Stimulated activated CD4-positive, alpha-beta T cell treated with anti-CD3 and anti-CD28 coated beads, Interleukin-15, amount 100 ng/mL, for 1 hour (primary cell): ENCODE measurements at places on chromosomes 16 and 17.

- no peak for DNase-seq
Measured at GRCh38 chr17:76018801-76019200, 8.3 kb downstream of the EVPL start.

GRCh38 chr16:88941913-88942909 is 34.8 kb downstream of the CBFA2T3 start:
- DNase-seq, result peak; percentile 50

DNA sequence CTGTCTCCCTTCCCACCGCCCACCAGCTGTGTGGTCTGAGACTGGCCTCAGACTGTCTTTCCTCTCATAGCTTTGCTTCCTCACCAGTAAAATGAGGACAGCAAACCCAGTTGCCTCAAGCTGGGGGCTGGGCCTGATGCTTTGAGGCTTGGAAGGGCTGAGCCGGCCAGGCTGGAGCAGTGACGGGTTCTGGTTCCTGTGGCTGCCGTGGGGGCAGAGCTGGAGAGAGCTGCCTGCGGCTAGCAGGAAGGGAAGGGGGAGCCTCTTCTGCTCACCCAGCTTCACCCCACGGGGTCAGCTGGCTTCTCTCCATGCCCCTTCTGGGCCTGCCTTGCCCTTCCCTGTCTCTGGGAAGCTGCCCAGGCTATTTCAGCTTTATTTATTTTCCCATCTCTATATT is 23.7 kb downstream of the LASP1 start:
- DNase-seq, result no peak

GRCh38 chr17:32586666-32587065 is 99.9 kb downstream of the CDK5R1 start:
- no peak for DNase-seq

DNA sequence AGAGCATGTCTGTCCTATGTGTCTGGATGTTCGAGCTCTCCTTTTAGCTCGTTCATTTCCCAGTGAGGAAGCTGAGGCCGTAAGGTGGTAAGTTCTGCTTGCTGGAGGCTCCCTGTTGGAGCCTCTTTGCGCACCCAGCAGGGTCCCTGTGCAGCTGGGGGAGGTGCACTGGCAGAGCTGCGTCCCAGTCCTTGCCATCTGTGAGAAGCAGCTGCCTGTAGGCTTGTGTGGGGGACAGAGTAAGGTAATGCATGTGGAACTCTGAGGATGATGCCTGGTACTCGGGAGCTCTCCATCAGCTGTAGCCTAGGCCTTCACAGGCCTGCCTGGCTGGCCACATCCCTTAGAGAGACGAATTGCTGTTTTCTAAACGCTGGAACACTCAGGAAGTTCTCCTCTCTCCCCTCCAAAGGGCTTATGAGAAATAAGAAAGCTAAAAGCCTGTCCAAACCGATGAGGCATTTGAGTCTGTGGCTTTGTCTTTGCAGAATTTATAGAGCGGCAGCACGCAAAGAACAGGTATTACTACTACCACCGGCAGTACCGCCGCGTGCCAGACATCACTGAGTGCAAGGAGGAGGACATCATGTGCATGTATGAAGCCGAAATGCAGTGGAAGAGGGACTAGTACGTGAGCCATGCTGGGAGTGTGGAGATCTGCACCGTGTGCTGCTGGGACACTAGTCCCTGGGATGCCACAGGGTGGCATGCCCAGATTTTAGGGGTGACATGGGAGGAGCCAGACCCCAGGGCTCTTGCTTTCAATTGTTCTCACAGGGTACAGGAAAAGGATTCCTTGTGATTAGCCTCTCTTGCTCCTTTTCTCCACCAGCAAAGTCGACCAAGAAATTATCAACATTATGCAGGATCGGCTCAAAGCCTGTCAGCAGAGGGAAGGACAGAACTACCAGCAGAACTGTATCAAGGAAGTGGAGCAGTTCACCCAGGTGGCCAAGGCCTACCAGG is 1.6 kb downstream of the NDUFB10 start:
- no peak for DNase-seq

DNA sequence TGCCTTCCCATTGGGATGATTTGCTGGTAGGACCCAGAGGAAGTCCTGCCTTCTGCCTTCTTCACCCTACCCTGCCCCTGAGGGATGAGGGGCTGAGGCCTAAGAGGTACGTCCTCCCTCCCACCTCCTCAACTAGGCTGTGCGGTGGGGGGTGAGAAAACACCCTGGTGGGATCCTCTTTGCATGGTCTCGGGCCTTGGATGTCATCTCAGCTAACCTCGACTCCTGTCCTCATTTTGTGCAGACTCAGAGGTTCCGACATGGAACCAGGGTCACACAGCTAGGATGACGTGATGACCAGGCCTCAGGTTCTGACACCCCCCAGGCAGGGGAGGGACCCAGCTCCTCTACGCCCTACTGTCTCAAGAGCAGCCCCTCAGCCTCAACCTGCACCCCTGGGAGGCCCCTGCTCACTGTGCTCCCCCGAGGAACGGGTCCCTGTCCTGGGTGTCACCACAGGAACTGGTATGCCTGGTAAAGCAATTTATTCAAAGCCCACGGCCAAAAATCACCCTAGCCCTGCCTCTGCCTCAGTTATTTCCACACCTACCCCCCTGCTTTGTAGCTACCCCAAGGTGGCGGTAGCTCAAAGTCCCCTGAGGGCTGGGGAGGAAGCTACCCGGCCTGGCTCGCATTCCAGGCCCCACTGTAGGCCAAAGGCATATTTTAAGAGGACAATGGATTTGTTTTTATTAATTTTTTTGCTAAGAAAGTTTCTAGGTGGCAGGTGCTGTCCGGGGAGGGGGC is 17.5 kb downstream of the UNC13D start:
- DNase-seq, result no peak
